ENCODE measurements at places on chromosomes 4 and X.
A peak's percentile ranks its signal among the peaks of the same experiment; 100 is the strongest.

GRCh38 chrX:640641-641040 lies 10.1 kb downstream of the SHOX start:
- no peak for DNase-seq

DNA sequence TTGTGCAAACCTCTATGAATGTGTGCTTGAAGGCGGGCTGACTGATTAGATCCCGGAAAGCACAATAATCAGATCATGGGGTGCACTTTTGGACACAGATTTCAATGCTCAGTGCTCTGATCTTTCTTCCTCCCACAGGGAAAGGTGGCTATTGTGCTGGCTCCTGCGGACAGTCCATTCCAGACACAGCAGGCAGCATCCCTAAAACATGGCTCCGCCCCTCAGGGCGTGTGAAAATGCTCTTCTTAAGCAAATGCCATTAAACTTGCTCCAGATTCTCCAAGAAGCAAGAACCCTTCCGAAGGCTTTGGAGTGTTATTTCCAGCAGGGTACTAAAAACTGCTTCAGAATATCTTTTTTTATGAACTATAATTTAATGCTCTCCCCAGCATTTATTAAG lies 100.0 kb downstream of the SLC2A9 start:
- no peak for DNase-seq

GRCh38 chr4:147019091-147019490 lies 73.4 kb upstream of the TTC29 start:
- peak; percentile 52 for DNase-seq

GRCh38 chr4:147367891-147368290 lies 113.0 kb upstream of the EDNRA start:
- DNase-seq, result no peak

DNA sequence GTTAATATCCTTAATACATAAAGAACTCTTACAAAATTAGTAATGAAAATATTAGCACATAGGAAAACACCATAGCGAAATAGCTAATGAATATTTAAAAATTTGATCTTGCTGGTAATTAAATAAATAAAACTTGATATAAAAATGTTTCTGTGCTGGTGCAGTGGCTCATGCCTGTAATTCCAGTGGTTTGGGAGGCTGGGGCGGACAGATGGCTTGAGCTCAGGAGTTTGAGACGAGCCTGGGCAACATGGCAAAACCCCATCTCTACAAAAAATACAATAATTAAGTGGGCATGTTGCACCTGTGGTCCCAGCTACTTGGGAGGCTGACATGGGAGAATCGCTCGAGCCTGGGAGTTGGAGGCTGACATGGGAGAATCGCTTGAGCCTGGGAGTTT lies 7.6 kb downstream of the FAM199X start:
- DNase-seq, result no peak

DNA sequence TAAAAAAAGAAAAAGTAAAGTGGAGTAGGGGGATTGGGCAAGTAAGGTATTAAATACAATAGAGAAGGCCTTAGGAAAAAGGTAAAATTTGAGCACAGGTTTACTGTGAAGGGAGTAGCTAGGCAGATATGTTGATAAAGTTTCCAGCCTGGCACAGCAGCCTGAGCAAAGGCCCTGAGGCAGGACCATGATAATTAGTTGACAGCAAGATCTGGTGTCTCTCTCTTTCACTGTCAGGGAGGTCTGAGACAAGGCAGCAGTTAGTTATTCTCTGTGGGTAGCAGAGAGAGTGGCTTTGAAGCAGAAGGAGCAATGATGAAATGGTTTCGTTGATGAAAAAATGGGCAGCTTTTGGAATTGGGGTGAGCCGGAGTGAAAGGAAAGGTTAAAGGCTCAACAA lies 119.5 kb downstream of the KDR start:
- no peak for DNase-seq

DNA sequence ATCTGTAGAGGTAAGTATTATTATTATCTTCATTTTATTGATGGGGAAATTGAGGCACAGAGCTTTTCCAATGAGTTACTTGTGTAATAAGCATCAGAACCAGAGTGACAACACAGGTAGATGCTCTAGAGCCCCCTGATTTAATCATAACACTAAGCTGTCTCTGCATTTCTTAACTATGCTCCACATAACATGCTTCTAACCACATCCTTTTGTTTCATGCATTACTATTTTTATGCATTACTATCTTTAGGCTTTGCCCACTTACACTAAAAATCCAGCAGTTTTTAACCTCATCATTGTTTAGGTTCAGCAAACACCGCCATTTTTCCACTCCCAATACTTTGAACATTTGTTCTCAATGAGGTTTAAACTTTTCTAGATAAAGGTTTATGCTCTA lies 1900.8 kb upstream of the PCDH10 start:
- DNase-seq, result no peak

- DNase-seq, result no peak
These were observed 365.7 kb downstream of the FGF13 start for GRCh38 chrX:138345801-138346200.

- no peak for DNase-seq
These were observed 40.0 kb downstream of the ARSD start for GRCh38 chrX:2889045-2889605.

GRCh38 chrX:21800344-21800770 lies 39.1 kb upstream of the MBTPS2 start:
- DNase-seq, result no peak

- DNase-seq, result no peak
These were observed 59.7 kb downstream of the NAA11 start for GRCh38 chr4:79266136-79266535.

GRCh38 chr4:75030649-75031235 lies 97.8 kb downstream of the PARM1 start:
- peak; percentile 66 for DNase-seq

Measured in suppressor macrophage treated with lipopolysaccharide for 4 hours (primary cell).